ENCODE measurements at places on chromosomes 11 and 22.

DNA sequence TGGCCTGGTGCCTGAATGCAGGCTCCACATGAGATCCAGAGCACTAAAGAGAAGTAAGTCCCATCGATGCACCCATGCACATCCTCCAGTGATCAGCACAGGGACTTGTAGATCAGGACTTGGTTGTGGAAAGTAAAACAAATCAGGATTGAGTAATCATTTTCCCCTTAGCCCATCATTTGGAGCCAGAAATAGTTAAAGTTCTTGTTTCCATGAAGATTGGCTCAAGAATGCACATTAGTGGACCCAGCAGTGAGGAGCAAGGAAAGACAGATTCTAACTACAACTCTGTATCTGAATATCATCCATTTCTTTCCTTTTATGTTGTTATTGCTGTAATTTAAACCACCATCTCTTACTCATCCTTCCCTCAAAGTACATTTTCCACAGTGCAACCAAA lies 19.1 kb downstream of the CCDC83 start:
- no peak for DNase-seq

GRCh38 chr11:30855383-30856006 lies 269.3 kb upstream of the MPPED2 start:
- no peak for DNase-seq

DNA sequence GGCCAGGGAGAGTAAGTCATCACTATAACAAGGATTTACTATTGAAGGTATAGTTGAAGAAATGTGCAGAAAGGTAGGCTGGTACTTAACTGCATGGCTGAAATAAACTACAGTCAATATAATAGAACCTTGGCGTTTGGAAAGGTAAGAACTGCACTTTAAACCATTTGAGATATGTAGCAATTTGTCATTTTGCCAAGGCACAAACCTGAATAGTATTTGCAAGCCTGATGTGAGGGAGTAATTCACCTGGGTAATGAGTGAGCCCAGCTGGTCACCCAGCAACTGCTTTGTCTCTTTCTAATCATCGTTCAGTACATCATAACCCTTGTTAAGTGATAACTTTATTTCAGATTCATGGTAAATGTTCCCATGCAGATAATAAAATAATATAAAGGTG lies 62.3 kb upstream of the SCUBE2 start:
- DNase-seq = no peak

DNA sequence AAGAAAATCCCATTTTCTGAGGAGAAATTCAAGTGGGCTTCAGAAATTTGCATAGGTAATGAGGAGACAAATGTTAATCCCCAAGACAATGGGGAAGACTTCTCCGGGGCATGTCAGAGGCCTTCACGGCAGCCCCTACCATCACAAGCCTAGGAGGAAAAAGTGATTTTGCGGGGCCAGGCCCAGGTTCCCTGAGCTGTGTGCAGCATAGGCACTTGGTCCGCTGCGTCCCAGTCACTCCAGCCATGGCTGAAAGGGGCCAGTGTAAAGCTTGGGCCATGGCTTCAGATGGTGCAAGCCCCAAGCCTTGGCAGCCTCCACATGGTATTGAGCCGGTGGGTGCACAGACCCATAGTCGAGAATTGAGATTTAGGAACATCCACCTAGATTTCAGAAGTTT lies 570.7 kb downstream of the KCNA4 start:
- DNase-seq = no peak

DNA sequence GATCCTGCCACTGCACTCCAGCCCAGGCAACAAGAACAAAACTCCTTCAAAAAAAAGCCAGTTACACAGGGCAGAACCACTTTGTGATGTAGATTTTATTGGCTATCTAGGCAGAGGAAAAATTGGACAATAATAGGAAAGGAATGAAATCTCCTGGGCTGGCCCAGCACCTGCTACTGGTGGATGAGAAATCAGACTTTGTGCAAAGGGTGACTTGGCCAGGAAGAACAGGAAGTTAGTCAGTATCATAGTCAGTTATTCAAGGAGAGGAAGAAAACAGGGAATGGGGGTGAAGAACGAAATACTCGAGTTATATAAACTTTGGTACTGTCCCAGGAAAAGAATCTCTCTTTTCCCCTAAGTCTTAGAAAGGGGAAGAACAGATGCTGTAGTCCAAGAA lies 11.0 kb upstream of the SPTBN2 start:
- DNase-seq = no peak

DNA sequence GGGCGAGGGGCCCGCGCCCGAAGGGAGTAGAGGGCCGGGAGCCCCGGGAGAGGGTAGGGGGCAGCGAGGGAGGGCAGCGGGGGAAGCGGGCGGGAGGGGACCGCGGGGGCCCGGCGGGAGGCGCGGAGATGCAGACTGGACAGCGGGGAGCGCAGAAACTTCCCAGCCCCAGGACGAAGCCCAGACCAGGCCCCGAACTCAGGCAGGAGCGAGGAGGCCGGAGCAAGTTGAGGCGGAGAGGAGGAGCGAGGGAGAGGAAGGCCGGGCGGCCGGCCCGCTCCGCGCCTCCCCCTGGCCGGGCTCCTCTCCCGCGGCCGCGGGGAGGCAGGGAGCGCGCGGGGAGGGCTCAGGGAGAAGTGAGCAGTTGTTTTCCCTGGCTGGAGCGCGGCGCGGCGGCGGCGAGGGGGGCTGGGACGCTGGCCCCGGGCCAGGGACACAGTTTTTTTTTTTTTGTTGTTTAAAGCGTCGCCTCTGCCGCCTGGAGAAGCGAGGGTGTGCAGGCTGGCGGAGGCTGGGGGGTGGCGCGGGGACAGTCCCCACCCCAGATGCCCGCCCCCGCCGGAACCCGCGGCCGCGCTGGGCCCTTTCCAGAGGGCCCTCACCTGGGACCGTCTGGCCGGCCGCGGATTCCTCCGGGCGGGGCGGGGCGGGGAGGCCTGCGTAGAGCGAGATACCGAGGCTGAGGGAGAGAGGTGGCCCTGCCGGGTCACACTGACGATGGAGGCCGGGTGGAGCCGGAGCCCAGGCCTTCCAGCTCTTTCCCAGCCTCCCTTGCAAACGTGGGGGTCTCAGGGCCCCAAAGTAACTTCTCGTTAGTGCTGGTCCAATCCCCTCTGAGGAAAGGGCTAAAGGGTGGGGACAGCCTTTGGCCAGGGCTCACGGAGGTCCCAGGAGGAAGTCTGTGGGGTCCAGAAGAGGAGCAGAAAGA lies at the start of gene LTBP3:
LTBP3 (minus strand) TSS at position 358 of the 928 bp plus-strand sequence. CDS start 400 bp downstream, outside the sequence.
- DNase-seq = peak; percentile 49

DNA sequence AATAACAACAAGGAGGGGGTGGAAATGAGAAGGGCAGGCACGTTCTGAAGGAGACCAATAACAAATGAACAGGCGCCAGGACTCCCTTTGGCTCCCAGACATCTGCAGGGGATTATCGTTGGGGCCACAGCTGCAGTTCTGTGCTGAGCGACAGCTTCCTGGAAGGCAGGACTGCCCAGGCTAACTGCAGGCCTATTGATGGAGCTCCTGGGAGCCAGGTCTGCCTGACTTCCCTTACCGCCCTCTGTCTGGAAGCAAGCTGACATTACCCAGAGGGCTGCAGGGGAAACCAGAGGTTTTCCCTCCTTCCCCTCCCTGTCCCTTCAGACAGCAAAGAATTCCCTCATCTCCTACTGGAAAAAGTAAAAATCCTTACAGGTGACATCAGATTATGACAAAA lies 5.0 kb downstream of the DRD2 start:
- DNase-seq = no peak

- DNase-seq = peak; percentile 19
These were observed at the start of gene PRSS23 for GRCh38 chr11:86800076-86800959. TSS of gene PRSS23 (plus strand) at chr11:86800542. CDS start at chr11:86807644, 7,102 bp downstream.

- DNase-seq = no peak
These were observed 59.2 kb downstream of the DDIAS start for GRCh38 chr11:82960779-82961143.

GRCh38 chr11:35303596-35304385 lies 115.6 kb downstream of the SLC1A2 start:
- DNase-seq = no peak

GRCh38 chr11:120031612-120032600 lies 106.0 kb downstream of the TRIM29 start:
- no peak for DNase-seq

GRCh38 chr11:14555818-14556217 lies 35.6 kb upstream of the PSMA1 start:
- no peak for DNase-seq

DNA sequence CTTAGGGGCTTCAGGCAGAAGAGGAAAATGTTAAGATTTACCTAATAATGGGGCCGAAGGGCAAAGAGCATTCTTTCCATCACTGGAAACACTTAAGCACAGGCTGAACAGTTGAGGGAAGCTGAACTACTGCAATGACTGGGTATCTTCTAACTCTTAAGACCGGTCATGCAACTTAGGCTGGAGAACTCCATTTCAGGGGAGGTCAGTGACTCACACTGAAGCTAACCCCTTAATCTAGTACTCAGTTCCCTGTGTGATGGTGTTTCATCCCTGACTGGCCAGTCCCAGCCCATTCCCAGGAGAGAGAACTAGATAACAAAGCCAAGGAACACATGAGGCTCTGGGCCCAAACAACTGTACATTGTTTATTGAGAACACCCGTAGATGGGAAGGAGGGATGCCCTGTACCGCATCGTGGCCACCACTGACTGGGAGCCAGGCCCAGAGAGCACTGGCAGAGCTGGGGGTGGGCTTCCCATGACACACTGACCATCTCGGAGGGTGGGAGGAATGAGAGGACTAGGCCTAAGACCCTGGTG lies 10.5 kb downstream of the RPL27A start:
- DNase-seq = no peak

DNA sequence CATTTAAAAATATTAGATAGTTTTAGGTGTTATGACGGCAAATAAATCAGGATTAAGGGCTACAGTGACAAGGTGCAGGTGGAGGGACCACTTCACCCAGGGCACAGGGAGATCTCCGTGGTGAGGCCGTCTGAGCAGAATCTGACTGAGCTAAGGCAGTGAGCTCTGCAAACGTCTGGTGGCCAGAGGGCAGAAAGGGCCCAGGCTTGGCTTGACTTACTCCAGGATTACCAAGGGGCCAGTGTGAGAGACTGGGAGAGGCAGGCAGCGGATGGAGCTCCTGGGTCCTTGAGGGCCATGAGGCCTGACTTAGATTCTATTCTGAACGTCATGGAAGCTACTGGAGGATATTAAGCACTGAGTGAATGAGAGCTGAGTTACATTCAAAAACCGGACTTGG lies 125.9 kb upstream of the B3GAT1 start:
- no peak for DNase-seq

GRCh38 chr22:20884454-20884853 lies 25.6 kb downstream of the SNAP29 start:
- DNase-seq = no peak

GRCh38 chr11:66247801-66248200 lies 20.6 kb upstream of the RAB1B start:
- no peak for DNase-seq

GRCh38 chr11:133745791-133746190 lies 99.5 kb downstream of the SPATA19 start:
- DNase-seq = no peak

DNA sequence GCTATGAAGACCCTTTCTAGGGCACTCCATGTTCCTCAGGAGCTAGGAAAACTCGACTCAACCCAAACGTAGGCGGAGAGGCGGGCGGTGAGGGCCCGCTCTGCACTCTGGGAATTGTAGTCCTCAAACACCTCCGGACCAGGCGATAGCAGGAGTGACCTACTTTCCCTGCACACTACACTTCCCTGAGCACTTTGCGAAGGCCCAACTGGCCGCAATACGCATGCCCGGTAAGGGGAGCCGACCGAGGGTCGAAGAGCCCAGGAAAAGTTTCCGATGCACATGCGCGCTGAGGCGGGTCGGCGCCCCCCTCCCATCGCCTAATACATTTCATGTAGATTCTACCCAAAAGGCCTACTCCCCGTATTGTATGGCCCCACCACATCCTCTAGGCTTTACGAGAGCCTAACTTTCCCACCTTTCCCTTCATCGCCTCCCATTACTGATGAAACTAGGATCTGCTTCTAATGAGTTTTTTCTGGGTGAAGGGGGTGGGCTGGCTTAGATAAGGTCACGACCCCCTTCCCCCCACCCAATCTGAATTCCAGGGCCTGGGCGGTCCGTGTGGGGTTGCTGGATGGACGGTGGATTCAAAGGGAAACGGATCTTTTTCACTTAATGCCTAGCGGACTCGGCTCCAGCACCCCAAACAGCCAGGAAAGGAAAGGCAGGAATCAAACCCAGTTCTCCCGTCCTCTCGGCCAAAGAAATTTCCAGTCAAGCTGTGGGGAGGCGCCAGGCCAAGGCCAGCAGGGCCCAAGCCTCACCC lies 2.1 kb downstream of the TOB2 start:
- peak; percentile 86 for DNase-seq
